ENCODE measurements at places on chromosomes 1 and 21.

- DNase-seq: peak; percentile 9
These were observed 160.0 kb downstream of the PRDM2 start for GRCh38 chr1:13860031-13860430.

DNA sequence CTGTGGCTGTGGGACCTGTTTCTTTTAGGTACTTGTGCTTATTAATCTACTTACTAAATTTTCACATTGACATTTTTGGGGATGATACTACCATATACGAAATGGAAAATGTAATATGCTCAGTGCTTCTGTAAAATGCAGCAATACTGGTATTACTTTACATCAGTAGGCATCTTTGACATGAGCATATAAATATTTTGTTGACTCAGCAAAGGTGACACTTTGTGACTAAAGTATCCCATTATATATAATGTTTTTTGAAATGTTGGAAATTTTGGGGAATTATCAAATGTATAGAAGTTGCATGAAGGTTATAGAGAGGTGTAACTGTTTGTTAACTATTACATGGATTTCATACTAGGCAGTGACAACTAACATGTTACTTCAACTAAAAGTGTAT is 2.3 kb upstream of the FAM177B start:
- no peak for DNase-seq

GRCh38 chr1:10084045-10084444 is 51.3 kb downstream of the UBE4B start:
- no peak for DNase-seq

DNA sequence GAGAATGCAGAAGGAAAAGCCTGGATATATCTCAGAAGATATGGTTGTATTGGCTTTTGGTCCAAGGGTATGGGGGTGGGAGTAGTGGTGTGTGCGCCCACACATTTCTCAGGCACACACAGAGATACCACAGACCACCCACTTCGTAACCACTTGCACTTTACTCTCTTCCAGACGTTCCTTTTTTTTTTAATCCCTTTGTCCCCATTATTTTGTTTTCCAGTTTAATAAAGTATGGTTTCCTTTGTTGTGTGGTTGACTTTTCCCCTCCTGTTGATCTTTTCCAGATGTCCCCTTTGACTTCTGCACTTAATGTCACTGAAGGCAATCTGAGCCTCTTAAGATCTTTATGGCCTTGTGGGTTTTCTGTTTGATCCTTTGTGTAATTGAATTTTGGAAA is 10.5 kb upstream of the TARS2 start:
- DNase-seq: no peak

- peak; percentile 10 for DNase-seq
These were observed 816 bp downstream of the EDEM3 start for GRCh38 chr1:184753608-184754475.

DNA sequence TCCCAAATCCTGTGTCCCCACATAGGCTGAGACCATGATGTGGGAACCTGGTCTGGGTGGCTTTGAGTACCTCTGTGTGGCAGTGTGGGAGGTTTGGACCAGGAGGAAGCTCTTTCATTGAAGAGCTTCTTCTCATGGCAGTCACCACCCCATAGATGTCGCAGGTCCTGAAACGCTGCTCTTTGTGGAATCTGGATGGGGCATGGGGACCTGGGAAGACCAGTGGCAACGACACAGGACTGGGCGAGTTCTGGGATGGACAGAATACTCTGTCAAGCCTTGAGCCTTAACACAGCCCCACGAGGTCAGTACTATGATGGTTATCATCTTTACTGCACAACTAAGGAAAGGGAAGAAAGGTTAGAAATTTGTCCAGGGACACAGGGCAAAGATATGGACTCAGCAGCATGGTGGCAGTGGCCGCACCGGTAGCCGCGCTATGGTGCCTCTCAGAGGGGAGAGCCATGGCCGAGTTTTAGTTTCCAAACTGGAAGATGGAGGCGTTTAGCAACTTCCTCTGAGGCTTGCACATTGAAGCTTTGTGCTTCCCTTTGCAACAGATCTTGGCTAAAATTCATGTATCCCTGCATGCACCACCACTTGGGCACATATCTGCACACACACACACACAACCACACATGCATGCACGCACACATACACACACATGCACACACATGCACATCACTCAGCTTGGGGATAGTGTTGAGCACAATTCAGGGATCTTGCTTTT is 117.7 kb upstream of the C1orf174 start:
- no peak for DNase-seq

DNA sequence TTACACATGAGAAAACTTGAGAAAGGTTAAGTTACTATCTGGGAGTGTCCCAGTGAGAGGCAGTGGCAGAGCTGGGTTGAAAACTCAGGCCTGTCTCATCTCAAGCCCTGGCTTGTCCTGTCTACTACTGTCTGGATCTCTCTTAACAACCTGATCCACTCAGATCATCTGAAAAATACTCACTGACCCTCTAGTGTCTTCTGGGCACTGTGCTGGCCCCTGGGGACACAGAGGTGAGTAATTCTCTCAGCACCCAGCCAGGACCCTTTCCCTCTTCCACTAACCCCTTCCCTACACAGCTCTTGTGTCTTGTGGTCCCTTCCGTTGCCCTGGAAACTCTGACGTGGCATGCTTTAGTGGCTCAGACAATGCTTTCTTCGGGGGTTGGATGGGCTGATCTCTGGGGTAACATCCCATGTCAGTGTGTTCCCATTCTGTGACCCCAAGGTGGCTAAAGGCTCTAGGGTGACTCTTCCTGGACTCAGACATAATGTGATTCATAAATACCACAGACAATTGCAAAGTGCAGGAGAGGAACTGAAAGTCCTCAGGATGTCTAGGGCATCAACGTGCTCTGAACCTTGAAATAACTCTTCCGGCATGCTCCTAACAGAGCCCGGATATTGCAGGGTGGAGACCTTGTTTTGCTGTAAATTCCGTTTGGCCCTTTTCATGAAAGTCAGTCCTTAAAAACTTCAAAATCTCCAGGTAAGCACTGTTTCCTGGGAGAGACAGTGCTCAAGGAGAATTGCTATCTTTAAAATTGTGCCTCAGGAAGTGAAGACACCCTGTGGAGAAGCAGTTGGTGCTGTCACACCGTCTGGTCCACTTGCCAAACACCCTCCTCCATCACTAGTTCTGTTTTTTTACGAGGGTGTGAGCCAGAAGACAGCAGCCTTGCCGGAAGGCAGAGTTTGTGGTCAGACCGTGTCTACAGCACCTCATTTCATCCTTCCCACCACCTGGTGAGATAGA is 4.0 kb downstream of the SHISAL2A start:
- peak; percentile 17 for DNase-seq

GRCh38 chr1:204889681-204890383 is 19.2 kb downstream of the NFASC start:
- no peak for DNase-seq

DNA sequence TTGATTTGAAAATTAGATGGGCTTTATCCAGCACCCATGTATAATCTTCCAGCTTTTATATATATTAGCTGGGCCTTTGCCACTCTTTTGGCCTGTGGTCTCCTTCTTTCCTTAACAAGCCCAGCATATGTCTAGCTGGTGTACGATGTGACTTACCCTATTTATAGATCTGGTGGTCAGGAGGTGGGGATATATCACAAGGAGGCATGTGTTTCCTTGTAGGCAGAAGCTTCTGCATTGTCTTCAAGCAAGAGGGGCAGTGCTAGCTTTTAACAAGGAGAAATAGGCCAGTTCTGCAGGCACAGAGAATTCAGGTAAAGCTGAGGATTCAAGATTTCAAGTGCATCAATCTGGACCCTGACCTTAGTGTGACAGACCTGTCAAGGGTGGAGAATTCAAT is 38.0 kb upstream of the DNASE2B start:
- DNase-seq: no peak

GRCh38 chr1:8516793-8517556 is 199.1 kb downstream of the SLC45A1 start:
- no peak for DNase-seq

All from RWPE1 (cell line).